ENCODE measurements at places on chromosomes 3 and 15. TPM values are rescaled to one million over a fixed set of nuclear protein-coding genes. Genes with fewer than 3 reads are reported as not detected.

Gene PLCB2
- total RNA-seq, result under 0.01 TPM

Gene SNAPC5
- total RNA-seq, result 21.0 TPM

Gene LRRIQ4
- total RNA-seq, result not detected

Gene COL6A5
- total RNA-seq, result not detected

Gene PRTG
- total RNA-seq, result 0.40 TPM

GRCh38 chr15:63544258-63545026 lies 40.0 kb downstream of the USP3 start:
- DNase-seq, result no peak

Gene GPR149
- total RNA-seq, result not detected

Gene CYP11A1
- not detected for total RNA-seq

Gene PLA2G4F
- not detected for total RNA-seq

DNA sequence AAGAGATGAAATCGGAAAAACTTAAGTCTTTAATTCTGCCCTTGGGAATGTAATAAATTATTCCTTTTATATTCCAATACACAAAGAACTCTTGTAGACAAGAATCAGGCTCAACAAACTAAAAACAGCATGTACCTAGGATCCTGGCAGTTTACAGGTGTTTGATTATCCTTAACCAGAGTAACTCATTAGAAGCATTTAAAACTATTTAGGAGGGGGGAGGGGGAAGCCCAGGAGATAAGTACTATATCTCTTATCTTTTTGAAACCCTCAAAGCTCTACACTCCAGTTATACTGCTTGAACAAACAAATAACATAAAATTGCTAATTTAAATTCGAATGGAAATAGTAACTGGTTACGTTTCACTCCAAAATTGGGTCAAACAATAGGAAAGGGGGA lies 1.9 kb downstream of the CNBP start:
- DNase-seq, result no peak

DNA sequence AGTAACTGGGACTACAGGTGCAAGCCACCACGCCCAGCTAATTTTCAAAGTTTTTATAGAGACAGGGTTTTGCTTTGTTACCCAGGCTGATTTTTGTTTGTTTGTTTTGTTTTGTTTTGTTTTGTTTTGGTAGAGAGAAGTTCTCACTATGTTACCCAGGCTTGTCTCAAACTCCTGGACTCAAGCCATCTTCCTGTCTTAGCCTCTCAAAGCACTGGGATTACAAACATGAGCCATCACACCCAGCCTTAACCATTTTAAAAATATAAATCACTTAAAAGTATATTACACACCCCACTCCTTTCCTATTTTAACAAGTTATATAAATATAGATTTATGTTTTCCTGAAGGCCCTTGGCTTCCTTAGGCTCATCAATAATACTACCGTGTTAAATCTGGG lies 6.5 kb upstream of the DYNC1LI1 start:
- no peak for DNase-seq

Data from lung microvascular endothelial cell (primary cell).